ENCODE measurements at places on chromosomes 12 and 14.

DNA sequence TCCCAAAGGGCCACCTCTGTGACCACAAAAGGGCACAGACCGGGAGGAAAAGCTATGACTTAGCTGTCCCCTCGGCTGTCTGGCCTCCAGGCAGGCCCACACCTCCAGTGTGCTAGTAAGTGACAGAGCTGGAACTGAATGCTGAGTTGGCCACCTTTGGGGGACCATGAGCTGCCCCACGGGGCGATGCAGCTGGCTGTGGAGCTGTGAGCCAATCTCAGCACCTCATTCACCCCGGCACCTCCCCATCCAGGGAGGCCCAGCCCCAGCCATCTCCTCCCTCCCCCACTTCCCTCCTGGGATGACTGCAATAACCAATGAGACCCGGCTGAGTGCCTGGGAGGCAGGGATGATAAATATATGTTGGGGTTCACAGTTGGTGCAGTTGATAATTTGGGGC, 12.2 kb upstream of the TESC start:
- DNase-seq = no peak

DNA sequence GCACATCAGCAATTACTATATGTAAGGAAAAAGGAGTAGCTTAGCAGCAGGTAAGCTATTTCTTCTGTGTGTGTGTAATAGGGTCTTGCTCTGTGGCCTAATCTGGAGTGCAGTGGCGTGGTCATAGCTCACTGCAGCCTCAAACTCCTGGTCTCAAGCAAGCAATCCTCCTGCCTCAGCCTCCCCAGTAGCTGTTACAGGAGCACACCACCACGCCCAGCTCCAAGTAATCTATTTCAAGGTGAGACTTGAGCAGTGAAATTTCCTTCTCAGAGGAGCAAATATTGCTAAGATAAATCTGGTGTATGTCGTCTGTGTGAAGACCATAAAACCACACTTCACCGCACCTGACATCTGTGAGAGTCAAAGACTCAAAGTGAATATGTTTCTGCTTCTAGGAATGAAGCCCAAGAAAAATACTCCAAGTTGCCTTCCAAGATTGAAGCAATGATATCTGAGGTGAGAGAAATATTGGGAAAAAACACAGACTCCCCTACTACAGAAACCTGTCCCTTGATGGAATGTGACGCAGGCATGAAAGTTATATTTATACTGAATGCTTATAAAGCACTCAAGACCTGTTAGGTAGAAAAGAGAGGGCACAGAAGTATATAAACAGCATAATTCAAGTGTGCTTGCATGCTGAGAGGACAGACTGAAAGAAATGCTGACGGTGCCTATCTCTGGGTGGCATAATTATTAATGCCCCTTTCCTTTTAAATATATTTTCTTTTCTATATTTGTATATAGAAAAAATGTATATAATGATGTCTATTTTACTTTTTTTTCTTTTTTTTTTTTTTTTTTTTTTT, 2.5 kb upstream of the SELPLG start:
- DNase-seq = no peak

DNA sequence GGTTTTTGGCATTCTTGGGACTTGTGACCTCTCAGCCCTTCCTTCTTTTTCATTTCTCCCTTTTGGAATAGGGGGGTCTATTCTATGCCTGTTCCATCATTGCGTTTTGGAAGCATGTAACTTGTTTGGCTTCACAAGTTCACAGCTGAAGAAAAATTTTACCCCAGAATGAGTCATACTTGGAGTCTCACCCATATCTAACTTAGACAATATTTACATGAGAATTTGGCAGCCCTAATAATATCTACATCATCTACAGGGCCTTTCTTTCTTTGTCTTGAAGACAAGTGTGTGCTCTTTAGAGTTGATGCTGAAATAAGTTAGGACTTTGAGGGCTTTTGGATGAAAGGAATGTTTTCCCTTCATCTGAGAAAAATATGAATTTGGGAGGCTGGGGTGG, 1312.9 kb upstream of the FLRT2 start:
- DNase-seq = no peak

DNA sequence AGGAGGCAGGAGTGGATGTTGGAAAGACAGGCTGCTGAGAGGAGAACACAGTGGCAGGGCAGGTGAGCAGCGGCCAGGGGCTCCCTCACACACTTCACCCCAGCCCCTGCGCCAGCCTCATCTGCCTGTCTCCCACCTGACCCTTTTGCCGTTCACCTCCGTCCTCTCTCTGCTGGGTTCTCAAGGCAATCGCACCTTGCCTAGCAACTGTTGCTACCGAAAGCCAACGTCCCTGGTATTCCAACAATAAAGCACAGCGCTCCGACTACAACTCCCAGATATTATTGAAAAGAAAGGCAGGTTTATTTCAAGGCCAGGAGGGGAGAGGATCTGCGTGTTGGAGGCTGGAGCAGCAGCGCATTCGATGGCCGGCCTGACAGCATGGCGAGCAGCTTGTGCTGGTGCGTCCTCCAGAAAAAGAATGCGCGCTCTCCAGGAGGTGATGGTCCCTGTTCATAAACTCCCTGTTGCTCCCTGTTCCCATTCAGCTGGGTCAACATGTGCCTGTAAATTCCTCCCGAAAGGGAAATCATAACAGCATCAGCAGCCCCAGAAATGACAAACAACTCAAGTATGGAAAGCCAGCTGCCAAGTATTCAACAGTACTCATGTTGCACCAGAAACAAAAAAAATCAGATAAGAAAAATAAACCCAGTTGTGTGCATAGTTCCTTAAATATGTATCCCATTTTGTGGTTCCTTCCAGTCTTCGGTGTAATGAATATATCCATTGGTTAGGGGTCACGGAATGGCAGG, 153.0 kb upstream of the DIO3 start:
- DNase-seq = peak; percentile 10

GRCh38 chr12:51048661-51049251, 629 bp downstream of the LETMD1 start:
- no peak for DNase-seq

DNA sequence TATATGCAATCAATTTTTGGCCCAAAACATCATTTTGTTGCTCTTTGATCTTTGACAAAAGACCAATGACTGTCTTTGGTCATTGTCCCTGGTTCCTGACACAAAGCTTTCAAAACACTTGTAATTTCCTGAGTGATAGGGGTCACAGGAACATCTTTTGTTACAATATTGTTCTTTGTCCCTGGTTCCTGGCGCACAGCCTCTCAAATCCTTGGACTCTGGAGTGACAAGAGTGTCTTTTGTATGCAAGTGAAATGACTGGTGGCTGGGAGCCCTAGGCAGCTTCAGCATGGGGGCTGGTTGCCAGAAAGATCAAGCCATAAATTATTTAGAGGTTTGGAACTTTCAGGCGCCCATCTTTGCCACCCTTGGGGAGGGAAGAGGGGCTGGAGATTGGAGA, 53.9 kb downstream of the DNAH10 start:
- DNase-seq = no peak

DNA sequence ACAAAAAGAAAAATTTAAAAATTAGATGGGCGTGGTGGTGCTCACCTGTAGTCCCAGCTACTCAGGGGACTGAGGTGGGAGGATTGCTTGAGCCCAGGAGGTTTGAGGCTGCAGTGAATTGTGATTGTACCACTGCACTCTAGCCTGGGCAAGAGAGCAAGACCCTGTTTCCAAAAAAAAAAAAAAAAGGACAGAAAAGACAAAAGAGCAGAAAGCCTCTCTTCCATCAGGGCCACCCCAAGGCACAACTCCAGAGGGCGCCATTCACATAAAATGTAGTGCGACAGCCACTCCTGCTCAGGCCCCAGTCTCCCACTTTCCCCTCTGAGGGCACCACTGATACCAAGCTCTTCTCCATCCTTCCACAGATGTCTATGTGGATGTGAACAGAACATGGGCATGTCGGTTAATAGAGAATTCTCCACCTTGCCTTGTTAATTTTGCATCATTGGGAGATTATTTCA, 41.8 kb downstream of the DGLUCY start:
- DNase-seq = no peak

DNA sequence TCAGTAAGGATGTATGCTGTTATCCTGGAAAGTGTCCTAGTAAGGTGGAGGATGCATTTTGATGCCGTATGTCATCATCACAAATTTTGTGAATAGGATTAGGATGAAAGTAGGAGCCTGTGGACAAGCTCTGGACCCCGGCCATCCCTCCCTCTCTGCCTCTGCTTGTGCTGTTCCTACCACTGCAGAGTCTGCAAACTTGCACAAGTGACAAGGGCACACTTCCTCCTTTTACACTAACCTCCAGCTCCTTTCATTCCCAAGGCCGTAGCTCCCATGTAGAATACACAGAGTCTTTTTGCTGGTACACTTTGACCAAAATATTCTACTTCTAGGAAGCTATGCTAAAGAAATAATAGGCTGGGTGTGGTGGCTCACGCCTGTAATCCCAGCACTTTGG, 13.3 kb upstream of the TMCC3 start:
- DNase-seq = no peak

DNA sequence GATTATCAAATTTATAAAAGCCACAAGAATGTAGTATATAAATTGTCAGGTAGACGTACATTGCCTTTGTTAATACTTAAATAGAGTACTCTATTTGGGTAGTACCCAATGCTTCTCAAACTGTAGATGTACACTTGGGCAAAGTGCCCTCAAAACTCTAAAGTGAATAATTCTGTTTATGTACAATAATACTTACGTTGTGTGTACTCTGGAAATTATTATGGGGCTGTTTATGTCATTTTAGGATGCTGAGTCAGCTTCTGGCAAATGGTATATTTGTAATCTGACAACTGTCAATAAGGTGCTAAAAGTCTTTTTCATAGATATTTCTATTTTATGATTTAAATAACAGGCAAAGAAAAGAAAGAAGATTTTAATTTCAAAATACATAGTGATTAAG, 102.4 kb downstream of the CCDC91 start:
- no peak for DNase-seq

DNA sequence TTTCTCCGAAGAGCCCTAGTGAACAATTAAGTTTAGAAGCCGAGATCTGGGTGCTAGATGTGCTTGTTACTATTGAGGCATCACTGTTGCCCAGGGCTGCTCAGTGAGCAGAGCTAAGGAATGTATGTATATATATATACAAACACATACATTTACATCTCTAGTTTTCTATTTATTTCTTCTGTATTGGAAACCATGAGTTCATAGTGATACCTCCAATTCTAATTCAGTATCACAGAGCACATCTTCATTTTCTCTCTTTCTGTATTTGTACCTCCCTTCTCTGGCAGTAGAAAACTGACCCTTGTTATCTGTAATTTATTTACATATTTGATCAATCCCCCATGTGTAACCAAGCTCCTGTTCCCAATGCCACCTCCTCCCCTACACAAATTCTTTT, 40.7 kb upstream of the FUT8 start:
- no peak for DNase-seq

DNA sequence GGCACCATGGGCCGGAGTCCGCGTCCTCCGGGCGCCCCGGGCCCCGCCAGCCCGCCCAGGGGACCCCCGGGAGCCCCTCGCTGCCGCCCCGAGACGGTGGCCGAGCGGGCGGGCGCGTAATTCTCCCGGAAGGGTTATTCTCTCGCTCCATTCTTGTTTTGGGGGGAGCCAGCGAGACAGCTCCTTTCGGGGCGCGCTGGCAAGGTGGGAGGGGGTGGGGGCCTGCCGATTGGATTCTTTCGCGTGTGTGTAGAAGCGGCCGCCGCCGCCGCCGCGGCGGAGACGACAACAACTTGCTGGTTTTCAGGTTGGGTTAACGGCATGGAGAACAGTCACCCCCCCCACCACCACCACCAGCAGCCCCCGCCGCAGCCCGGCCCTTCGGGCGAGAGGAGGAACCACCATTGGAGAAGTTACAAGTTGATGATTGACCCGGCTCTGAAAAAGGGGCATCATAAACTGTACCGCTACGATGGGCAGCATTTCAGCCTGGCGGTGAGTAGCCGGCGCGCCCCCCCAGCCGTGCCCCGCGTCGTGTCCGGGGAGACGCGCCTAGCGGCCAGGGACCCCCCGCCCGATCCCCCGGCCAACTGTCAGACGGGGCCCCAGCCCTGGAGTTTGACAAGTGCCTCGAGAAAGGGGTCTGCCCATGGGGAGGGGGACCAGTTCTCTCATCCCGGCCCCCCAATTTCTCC, 755 bp downstream of the SETD1B start:
- DNase-seq = no peak

GRCh38 chr12:20798554-20798953, 12.0 kb upstream of the SLCO1B3 start:
- no peak for DNase-seq

DNA sequence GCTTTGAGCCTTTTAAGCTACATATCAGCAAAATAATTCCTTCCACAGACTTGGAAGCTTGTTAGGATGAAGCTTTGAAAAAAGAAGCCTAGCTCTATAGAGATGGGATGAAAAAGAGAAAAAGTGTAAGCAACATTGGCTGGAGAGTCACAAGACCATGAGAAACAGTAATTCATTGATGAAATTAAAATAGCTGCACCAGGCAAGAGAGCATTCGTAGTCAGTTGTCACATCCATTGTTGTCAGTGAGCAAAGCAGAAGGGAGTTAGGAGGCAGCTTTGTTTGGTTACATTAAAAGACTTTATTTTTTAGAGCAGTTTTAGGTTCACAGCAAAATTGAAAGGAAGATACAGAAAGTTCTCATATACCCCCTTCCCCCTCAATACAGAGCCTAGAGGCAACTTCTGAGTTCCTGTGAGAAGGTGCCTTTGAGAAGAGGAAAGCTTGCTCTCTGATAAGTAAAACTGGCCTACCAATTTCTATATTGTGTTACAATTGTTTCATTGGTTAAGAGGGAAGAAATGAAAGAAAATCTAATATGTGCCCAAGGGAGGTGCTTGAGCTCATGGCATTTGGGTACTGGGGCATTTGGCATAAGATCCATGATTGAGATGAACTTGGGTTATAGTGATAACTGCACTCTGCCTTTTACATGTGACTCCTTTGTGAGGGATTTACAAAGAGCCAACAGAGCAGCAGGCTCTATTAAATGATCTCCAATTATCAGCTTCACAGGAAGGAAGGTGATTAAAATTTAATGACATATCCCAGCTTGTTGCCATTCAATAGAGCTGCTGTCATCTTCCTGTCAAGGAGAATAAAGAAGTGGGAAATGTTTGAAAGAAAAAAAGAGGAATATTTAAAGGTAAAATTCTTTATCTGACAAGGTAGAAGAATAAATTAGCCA, 361.3 kb upstream of the TMTC1 start:
- no peak for DNase-seq

DNA sequence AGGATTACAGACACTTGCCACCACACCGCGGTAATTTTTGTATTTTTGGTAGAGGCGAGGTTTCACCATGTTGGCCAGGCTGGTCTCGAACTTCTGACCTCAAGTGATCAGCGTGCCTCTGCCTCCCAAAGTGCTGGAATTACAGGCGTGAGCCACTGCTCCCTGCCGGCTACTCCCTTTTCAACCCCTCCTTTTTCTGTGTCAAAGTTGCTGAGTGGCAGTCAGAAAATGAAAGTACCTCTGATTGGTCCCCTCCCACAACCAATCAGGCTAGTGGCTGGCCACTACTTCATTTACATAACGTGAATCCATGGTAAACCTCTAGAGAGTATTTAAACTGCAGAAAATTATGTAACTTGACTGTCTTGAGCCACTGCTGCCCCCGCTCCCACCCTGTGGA, 5.9 kb downstream of the RESF1 start:
- DNase-seq = no peak

- no peak for DNase-seq
These were observed 513 bp downstream of the HOXC11 start for GRCh38 chr12:53973236-53974042.

GRCh38 chr12:94374124-94374523, 85.5 kb downstream of the CEP83 start:
- DNase-seq = no peak

- DNase-seq = no peak
These were observed 242.5 kb downstream of the ZFP36L1 start for GRCh38 chr14:68550338-68550715.

Measured in GM04504 (cell line).